ENCODE measurements at places on chromosomes 13 and 19.

GRCh38 chr13:35600137-35600536 is 123.6 kb upstream of the MAB21L1 start:
- no peak for DNase-seq

GRCh38 chr13:106314417-106314816 is 221.0 kb downstream of the EFNB2 start:
- no peak for DNase-seq

GRCh38 chr19:41997121-41997850 is 3.3 kb upstream of the ATP1A3 start:
- DNase-seq = peak; percentile 29

- no peak for DNase-seq
Measured at GRCh38 chr13:108957369-108958012, 328.1 kb downstream of the MYO16 start.

GRCh38 chr13:99604636-99605035 is 103.4 kb downstream of the TM9SF2 start:
- DNase-seq = no peak

- DNase-seq = no peak
Measured at GRCh38 chr19:16790051-16790450, 39.1 kb upstream of the SIN3B start.

- DNase-seq = no peak
Measured at GRCh38 chr13:26340807-26341206, 86.9 kb downstream of the CDK8 start.

GRCh38 chr13:44386913-44387556 is 13.4 kb downstream of the SERP2 start:
- no peak for DNase-seq

All from G401 (cell line).